Stimulated activated CD8-positive, alpha-beta memory T cell treated with anti-CD3 and anti-CD28 coated beads, Interleukin-2, amount 100 ng/mL, for 1 hour (primary cell): ENCODE measurements at places on chromosomes 12 and 14.

DNA sequence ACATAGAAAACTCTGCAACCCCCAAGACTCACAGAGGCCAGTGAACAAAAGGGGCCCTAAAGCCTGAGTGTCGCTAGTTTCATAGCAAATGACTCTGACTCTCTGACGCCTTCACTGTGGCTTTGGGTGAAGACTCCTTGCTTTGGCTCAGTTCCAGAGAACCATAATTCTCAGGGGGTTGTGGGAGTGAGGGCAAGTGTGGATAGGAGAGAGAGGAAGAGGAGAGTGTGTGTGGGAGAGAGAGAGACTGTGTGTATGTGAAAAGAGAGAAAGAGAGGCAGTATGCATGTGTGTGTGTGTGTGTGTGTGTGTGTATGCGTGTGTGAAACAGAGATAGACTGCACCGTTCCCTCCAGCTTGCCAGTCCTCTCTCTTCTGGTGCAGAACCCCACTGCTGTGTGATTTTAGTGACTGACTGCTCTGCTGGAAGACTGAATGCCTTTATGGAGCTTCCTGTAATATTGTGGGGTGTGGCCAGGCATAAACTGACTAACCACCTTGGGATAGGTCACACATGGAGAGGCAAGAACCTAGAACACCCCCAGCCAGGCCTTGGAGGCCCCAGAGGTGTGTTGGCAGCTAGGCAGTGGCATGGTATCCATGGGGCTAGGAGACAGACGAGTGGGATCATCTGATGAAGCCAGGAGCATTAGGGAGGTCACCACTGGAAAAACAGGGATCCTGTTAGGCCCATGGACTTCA lies 45.9 kb upstream of the STXBP6 start:
- DNase-seq: no peak

- no peak for DNase-seq
These were observed 117.7 kb upstream of the GARIN2 start for GRCh38 chr14:67071506-67071905.

- DNase-seq: no peak
These were observed 523.7 kb upstream of the FOXG1 start for GRCh38 chr14:28242895-28243294.

DNA sequence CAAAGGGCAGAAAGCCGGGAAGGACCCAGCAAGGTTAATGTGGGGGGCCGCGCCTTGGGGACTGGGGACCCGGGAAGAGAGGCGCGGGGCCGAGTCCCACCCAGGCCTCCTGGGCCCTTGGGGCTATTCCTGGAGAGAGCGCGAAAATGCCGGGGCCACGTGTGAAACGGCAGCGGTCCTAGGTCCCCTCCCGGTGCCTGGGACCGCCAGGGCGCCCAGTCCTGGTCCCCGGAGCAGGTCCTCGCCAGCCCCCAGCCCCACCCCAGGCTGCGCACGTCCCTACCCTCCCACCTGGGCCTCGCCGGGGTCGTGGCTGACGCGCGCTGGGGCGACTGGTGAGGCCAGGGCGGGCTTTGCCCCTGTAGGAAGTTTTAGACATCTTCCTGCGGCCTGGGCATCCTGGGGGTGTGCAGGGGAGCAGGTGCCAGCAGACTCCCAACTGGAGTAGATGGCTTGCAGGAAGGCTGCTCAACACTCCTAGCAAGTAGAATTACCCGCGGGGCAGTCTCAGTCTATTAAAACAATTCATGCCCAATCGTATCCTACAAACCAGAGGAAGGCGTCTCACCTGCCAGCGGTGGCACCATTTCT lies 708 bp downstream of the FAR2 start:
- no peak for DNase-seq

DNA sequence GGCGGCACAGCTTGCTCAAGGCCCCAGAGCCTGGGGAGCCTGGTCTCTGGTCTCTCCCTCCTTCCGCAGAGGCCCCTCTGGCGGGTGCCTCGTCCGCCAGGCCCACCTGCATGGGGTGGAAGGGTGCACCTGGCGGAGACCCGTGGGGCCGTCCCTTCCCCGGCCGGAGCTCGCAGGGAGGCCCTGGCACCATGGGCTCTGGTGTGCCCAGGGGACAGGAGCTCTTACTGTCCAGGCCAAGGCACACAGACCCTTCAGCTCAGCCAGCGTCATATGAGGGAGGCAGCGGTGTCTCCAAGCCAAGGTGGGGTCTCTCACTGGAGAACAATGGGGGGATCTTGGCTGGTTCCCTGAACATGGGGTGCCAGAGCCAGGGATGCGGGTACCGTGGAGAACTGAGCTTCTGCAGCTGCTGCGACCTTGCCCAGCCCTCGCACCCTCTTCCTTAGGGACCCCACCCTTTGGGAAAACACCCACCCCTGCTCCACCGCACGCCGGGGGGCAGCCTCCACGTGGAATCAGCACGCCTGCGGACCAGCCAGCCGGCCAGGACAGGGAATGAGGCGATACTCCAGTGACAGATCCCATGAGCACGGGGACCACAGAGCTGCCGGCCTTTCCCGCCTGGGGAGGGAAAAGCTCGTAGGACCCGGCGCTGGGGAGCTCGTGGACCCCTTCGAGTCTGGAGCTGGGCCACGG lies 25.7 kb upstream of the GALNT9 start:
- no peak for DNase-seq

GRCh38 chr14:41605550-41606281 lies 960 bp upstream of the LRFN5 start:
- no peak for DNase-seq

DNA sequence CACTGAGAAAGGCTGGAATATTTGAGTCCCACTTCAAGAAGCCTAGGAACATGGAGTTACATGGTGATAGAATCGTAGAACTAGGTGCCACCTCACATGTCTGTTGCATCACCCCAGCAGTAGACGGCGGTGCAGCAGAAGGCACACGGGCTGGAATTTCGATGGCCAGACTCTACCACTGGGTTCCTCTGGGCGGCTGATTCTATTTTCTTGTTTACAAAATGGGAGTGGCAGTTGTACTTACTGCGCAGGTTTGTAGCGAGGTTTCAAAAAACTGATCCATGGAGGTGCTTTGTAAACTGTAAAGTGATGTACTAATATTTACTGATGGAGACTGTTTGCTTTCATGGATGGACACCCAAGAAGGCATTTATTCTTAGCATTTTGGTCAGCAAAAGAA lies 45.7 kb downstream of the WDR20 start:
- DNase-seq: no peak

DNA sequence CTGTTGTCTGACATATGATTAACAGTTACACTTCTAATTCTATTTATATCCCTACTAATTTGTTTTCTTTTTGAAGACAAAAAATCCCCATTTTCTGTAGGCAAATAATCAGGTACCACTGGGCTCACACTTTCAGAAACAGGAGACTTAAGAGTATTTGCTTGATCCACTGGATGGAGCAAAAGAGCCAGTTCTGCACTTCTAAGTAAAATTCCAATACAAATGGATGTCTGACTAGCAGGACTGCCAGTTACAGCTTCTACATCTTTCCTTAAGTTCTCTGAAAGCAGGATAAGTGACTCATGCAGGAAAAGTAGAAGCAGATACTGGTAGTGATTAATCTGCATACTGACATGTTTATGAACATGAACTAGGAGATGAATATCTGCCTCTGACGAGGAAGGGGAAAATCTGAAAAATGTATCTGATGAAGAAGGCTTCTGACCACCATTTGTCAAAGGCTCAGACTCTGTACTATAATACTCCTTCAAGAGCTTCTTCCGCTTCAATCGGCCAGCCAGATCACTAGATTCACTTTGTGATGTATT lies 73.8 kb upstream of the ANKS1B start:
- DNase-seq: no peak

- no peak for DNase-seq
These were observed 92.9 kb upstream of the TBX3 start for GRCh38 chr12:114776731-114777442.

GRCh38 chr14:39055786-39056474 lies 47.1 kb downstream of the SEC23A start:
- no peak for DNase-seq

DNA sequence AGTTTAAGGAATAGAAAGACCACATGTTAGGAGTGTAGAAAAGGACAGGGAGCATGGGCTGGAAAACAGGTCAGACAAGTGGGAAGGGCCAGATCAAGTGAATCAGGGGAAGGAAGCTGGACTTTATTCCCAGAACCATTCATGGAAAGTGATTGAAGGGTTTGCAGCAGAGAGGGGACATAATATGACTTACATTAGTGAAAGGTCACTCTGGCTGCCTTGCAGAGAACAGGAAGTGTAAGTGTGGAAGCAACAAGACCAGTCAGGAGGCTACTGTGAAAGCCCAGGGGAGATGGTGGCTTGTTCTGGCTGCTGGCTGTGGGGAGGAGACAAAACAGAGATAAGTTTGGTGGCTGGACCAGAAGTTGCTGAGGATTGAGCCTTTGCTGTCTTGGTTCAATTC lies 69.1 kb downstream of the VCPKMT start:
- DNase-seq: no peak

DNA sequence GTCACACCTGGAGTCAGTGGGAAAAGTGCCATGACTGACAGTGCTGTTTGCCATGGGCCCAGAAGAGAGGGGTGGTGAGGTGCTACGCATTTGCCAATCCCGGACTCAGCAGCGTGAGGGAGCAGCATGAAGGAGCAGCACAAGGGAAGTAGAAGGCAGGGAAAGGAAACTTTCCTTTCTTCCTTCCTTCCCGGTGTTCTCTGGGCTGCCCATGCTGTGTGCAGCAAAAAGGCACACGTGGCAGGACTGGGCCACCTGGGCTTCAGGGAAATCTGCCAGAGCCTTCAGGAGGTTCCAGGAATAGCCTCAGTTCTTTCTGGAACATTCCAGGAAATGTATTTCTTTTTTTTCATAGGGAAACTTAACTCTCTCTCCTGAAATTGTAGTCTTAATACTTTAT lies 23.0 kb downstream of the TRIM9 start:
- no peak for DNase-seq

DNA sequence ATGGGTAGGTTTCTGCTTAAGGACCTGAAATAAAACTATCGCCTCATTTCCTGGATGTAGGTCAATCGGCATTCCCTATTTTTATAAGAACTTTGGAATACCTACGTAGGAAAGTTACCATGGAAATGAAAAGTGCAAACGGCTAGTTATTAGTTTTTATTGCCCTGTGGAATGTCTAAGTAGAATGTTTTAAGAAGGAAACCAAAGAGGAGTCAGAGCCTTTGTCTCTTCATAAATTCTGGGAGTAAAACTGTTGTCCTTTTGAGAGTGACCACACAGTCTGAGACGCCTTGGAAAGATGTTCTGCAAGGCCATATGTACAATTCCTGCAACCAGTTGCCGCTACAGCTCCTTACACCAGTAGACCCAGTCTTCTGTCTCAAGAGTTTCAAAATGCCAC lies 176.0 kb upstream of the SEL1L start:
- no peak for DNase-seq

DNA sequence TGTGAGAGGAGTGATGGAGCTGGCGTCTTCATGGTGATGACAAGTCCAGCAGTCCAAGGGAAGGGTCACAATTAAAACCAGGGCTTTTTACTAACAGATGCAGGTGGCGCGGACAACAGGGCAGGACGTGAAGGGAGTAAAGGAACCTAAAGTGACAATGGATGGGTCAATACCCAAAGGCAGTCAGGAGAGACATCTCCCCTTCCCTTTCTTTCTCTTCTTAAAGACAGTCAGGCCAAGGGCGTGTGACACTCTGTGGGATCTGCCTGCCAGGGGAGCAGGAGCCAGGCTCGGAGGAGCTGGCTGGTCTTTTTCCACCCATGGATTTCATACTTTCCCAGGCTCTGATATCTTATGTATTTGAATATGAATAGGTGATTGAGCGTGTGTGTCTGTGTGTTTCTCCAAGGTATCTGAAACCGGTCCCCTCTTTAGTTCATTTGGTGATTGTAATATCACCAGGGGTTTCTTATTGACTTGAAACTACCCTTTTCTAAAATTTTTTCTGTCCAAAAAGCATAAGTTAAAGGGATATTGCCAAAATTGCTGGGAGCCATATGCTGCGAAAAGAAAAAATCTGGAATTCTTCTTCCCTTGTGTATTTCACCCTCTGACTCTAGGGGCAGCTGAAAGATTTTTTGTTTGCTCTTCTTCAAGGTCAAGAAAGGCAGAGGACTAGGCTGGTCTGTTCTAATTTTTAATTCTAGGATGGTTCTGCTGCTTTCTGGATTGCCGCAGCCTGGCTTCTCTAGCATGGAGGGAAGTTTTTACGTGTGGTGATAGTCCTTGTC lies 61.8 kb downstream of the FBXL14 start:
- no peak for DNase-seq

GRCh38 chr12:100864366-100864765 lies 69.8 kb downstream of the ANO4 start:
- no peak for DNase-seq

DNA sequence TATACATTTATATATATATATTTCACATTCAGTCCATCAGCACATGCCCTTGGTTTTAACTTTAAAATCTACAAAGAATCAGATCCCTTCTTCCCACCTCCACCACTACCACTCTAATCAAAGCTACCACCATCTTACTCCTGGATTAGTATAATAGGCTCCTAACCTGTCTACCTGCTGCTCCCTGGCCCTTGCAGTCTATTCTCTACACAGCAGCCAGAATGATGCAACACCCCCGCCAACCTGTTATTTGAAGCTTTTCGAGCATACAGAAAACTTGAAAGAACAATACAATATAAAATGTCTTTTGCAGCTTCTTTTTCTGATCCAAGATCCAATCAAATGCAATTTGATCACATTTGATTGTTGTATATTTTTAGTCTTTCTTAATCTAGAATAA lies 165.9 kb upstream of the HMGA2 start:
- no peak for DNase-seq

GRCh38 chr12:64160021-64160710 lies 61.9 kb downstream of the KICS2 start:
- no peak for DNase-seq

DNA sequence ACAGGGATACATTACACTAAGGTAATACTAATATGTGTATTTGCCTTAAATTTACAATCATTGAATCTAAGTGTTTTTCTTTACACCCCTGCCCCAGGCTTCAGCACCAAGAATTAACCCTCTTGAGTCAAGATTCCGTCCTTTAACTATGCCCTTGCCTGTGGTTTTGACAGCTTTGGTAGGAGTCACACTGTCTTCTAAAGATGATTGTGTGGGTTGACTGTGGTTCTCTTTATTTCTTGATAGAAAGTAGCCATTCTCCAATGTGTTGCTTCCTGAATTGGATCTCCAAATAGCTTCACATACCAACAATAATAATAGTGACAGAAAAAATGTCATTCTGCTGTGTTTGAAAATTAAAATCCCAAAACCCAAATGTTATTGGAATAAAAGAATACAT lies 3.6 kb downstream of the CLEC7A start:
- DNase-seq: no peak

GRCh38 chr12:124289634-124290600 lies 5.0 kb upstream of the RFLNA start:
- no peak for DNase-seq
